HepG2 (cell line): ENCODE measurements at places on chromosomes 1 and 21. TPM values are rescaled to one million over a fixed set of nuclear protein-coding genes. Genes with fewer than 3 reads are reported as not detected.

- no peaks in the 10 kb centered on the region for H3K4me1 ChIP-seq
- no peaks in the 10 kb centered on the region for H3K36me3 ChIP-seq
- H3K27ac ChIP-seq: no peak overlapping the region
- DNase-seq: no peak
- no peak overlapping the region for H3K4me3 ChIP-seq
Measured at GRCh38 chr1:201603613-201604232, 64.8 kb downstream of the NAV1 start.

DNA sequence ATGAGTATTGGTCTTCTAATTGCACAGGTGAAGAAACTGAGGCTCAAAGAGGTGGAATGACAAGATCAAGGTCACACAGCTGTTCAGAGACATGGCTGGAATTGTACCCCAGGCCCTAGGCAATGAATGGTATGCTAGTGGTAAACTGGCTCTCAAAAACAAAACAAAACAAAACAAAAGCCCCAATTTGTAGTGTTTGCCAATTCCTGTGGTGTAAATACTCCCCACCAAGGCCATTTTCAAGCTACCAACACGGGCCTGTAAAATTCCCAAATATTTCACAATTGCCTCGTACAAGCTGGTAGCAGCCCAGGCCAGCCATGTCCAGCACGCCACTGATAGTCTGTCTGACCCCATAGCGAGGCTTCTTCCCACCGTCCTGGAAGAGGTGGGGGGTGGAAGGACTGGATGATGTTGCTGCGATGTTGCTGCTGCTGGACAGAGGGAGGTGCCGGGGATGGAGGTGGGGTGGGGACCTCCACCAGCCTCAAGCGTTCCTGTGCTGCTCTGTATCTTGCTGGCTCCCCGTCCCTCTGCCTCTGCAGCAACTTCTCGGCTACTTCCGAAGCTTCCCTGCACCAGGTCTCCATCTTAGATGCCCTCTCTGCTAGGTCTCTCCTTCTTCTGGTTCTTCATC lies 62.2 kb upstream of the RUNX3 start:
- no peak overlapping the region for H3K27ac ChIP-seq
- no peaks in the 10 kb centered on the region for H3K36me3 ChIP-seq
- peaks cover 47% of the 10 kb centered on the region; the same call in 2 of the 3 replicates for H3K27me3 ChIP-seq
- no peaks in the 10 kb centered on the region for H3K4me1 ChIP-seq

DNA sequence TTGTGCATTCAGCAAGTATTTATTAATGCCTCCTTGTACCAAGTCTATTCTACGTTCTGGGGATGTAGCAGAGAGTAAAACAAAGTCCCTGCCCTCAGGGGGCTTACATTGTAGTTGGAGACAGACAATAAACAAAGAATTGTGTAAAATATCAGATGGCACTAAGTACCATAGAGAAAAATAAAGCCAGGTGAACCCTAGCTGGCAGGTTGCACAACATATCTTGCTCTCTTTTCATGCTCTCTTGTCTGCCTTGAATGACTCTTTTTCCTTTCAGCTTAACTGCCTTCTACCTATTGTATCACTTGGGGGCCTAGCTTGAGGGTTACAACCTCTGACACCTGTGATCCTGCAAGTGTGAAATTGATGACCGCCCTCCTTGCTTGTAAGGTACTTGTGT lies 20.7 kb upstream of the FASLG start:
- no peaks in the 10 kb centered on the region for H3K27me3 ChIP-seq
- H3K4me3 ChIP-seq: no peak overlapping the region

DNA sequence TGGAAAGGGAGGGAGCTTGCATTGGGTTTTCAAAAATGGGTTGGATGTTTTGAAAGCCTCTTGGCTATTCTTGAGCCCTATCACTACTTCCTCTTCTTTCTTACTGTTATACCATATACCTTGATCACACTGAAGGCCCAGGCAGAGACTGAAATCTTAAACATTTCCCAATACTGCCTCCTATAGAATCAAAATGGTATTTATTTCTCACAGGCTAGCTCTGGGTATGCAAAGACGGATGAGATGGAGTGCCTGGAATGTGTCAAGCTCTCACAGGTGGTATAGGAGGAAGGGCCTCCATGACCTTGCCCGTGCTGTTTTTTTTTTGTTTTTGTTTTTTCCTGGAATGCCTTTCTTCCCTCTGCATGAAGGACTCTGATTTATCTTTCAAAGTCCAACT lies 268.4 kb upstream of the USP24 start:
- peaks cover 25% of the 10 kb centered on the region for H3K4me1 ChIP-seq
- no peak for DNase-seq
- no peaks in the 10 kb centered on the region for H3K27me3 ChIP-seq
- H3K4me3 ChIP-seq: no peak overlapping the region
- no peaks in the 10 kb centered on the region for H3K36me3 ChIP-seq

DNA sequence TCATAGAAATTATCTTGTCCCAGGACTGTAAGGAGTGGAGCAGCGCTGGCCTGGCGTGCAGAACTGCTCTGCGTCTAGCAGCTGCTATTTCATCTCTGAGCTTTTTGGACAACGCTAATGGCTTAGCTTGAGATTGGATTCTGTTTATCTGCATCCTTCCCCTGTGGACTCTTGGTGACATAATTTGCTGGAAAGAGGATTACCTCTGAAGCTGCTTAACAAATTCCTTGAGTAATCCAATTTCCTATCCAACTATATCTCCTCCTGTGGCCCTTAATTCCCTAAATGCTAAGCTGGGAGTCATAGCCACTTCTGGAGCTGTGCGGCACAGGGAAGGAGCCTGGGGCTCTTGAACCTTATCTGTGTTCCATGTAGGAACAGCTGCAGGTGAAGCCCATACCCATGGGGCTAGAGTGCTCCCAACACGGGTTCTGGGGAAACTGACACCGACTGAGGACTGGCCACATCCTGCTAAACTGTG lies 43.2 kb downstream of the IL6R start:
- H3K27ac ChIP-seq: no peak overlapping the region
- H3K27me3 ChIP-seq: no peaks in the 10 kb centered on the region

DNA sequence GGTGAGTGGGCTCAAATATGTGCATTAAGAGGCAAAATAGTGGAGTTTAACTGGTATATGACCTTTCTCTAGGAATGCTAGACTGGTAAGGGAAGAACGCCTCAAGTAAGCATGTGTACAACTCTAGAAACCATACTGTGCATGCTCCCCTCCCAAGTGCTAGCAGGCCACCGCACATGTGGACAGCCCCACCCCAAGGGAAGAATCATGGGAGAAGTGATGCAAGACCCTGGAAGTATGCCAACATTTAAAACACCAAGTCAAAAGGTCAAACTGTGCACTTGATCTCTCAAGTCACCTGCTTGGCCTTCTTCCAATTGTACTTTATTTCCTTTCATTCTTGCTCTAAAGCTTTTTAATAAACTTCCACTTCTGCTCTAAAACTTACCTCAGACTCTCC lies 120.4 kb downstream of the WDR3 start:
- DNase-seq: no peak
- no peaks in the 10 kb centered on the region for H3K36me3 ChIP-seq
- H3K4me3 ChIP-seq: no peak overlapping the region

DNA sequence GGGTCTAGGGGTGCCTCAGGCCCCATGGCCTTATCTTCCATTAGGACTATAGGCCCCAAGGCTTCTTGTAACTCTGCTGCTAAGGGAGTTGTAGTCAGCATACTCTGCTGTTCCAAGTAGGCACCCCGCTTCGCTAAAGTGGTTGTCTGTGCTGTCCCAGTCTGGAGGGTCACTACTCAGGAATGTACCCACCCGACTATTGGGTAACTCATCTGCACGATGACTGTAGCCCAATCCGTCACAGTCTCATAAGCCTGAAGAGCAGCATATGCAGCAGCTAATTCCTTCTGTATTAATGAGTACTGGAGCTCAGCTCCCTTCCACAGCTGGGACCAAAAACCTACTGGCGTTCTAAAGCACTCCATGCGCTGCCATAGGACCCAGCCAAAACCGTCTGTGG lies 111.0 kb downstream of the GDAP2 start:
- DNase-seq: no peak
- H3K4me3 ChIP-seq: no peak overlapping the region
- H3K36me3 ChIP-seq: no peaks in the 10 kb centered on the region

DNA sequence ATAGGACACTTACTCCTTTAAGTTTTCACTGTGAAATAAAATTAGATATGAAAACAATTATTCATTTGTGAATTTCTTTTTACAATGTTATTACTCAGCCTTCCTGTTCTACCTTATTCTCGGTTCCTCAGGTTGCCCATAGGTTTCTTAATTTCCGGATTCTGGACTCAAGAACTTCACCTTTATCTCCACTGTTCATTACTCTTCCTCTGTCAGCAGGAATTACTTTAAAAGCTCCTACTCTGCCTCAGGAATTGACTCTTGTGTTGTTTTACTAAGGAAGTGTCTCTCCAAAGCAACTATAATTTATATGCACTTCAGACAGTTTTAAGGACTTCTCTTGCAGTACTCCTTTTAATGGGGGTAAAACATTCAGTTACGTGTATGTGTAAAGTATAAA lies 123.8 kb downstream of the OSBPL9 start:
- H3K27ac ChIP-seq: no peak overlapping the region
- H3K4me1 ChIP-seq: peaks cover 31% of the 10 kb centered on the region
- no peak overlapping the region for H3K4me3 ChIP-seq
- H3K36me3 ChIP-seq: no peaks in the 10 kb centered on the region
- no peak for DNase-seq

DNA sequence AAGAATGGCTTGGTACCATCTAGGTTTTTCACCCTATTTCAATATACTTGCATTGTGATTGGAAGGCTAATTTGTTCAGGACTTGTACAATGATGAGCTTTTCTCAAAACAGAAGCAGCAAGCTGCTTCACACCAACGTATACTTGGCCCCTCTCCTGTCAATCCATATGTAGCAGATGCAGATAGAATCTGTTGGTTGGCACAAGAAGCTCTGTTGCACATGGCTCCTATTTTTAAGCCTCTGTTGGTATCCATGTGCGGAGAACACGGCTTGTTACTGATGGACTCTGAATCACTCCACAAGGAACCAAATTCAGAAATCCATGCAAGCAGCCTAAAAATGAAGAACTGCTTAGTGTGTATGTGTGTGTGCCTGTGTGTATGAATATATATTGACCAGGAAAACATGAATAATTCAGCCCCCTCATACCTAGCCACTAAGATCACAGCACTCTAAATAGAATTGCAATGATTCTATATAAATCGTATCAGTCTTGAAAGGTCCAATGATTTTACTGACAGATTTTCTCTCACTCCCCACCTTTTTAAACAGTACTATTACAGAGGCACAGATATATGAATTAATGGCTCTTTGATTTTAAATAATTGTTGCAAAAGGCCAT lies 258.4 kb upstream of the DPYD start:
- H3K4me1 ChIP-seq: no peaks in the 10 kb centered on the region
- no peaks in the 10 kb centered on the region for H3K36me3 ChIP-seq
- no peak overlapping the region for H3K4me3 ChIP-seq
- DNase-seq: no peak

DNA sequence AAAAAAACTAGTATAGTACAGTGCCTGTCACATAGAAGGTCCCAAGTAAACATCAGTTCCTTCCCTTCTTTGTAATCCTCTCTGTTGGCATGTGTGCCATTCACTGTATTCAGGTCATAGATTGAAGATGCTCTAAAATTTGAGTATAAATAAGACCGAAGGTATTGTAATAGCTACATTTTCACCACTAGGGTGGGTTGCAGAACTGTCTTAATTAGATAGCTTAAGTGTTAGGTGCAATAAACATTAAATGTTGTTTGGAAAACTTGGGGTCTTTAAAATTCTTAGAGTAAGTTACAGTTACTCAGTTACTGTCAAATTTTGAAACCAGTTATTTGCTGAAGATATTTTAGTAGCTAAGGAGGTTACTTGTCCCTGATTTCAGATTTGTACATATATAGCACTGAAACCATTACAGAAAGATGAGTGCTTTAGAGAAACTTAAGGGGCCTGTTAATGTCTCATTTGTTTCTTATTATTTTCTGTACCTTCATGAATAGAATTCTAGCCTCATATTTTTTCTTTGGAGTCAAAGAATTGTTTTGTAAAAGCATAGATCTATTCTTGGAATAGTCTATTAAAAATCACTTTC lies 24.3 kb downstream of the PER3 start:
- no peaks in the 10 kb centered on the region for H3K27me3 ChIP-seq
- H3K36me3 ChIP-seq: peaks cover 15% of the 10 kb centered on the region; the same call in 2 of the 3 replicates
- no peak overlapping the region for H3K4me3 ChIP-seq
- H3K4me1 ChIP-seq: no peaks in the 10 kb centered on the region

GRCh38 chr1:200488375-200489165 lies 78.7 kb upstream of the ZNF281 start:
- peak; percentile 68 for DNase-seq
- no peaks in the 10 kb centered on the region for H3K27me3 ChIP-seq
- H3K27ac ChIP-seq: no peak overlapping the region
- H3K4me1 ChIP-seq: peaks cover 12% of the 10 kb centered on the region
- no peak overlapping the region for H3K4me3 ChIP-seq
- H3K36me3 ChIP-seq: no peaks in the 10 kb centered on the region

DNA sequence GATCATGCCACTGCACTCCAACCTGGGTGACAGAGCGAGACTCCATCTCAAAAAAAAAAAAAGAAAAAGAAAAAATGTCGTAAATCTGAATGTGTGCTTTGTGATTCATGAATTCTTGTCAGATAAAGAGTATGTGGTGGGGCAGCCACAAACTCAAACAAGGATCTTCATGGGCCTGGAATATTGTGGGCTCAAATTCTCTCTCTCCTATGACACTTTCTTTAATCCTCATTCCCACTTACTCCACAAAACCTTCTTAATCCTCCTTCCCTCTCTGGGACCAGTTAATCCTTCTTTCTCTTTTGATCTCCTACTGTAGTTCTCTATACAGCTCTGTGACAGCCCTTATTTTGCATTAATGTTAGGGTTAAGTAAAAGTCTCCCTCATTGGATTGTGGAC lies 112.3 kb downstream of the AK5 start:
- no peak for DNase-seq
- no peak overlapping the region for H3K27ac ChIP-seq
- H3K36me3 ChIP-seq: no peaks in the 10 kb centered on the region
- H3K4me3 ChIP-seq: no peak overlapping the region
- no peaks in the 10 kb centered on the region for H3K27me3 ChIP-seq

- no peaks in the 10 kb centered on the region for H3K4me1 ChIP-seq
- peaks cover 8% of the 10 kb centered on the region for H3K27me3 ChIP-seq
- no peak for DNase-seq
- no peak overlapping the region for H3K27ac ChIP-seq
- no peak overlapping the region for H3K4me3 ChIP-seq
Measured at GRCh38 chr1:154730259-154730658, 122.3 kb upstream of the ADAR start.

DNA sequence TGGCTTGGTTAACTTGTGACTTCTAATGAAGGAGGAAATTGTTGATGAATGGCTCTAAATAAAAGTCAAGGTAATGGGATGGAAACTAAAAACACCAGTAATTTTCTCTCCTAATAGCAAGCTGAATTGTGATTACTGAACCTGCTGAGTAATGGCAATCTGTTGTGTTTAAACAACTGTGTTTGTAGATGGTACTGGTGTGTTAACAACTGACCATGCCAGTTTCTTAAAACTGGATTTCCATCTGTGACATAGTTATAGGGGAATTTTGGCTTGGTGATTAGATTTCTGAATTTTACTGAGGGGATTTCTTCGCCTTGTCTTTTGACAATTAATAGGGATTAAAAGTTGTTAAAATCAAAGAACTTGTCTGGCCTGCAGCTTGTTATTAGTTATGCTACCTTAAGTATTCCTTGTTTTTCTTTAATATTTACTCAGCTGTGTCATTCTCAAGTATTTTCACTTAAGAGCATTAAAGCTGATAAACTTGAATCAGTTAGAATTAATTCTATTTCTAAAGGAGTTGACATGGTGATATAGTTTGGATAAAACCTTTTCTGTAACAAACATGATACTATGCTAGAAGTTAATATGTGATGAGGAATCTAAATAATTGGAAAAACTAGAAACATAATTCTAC lies 7.9 kb upstream of the ERO1B start:
- no peaks in the 10 kb centered on the region for H3K4me1 ChIP-seq
- H3K27me3 ChIP-seq: 0 out of 2 replicates have a peak, but pooled peaks cover 1% of the 10 kb centered on the region
- no peaks in the 10 kb centered on the region for H3K36me3 ChIP-seq
- no peak for DNase-seq

Gene CREG1
- 19.1 and 31.3 TPM in 2 replicates for total RNA-seq

Gene BRDT
- total RNA-seq: not detected in 2 replicates

Gene ANP32E
- 53.0 and 88.5 TPM in 2 replicates for total RNA-seq

Gene AKNAD1
- total RNA-seq: not detected in 2 replicates

Gene SAMSN1
- total RNA-seq: not detected in 2 replicates
